Transverse colon (tissue), 4 donors: ENCODE measurements at places on chromosomes 3 and 15. TPM values are rescaled to one million over a fixed set of nuclear protein-coding genes. Genes with fewer than 3 reads are reported as not detected.

- H3K36me3 ChIP-seq, result no peaks in the 10 kb centered on the region
- peak; percentile 45 for DNase-seq
- H3K4me3 ChIP-seq, result no peak overlapping the region
- H3K27me3 ChIP-seq, result no peaks in the 10 kb centered on the region
Measured at GRCh38 chr15:67927501-67928168, 87.8 kb upstream of the RNU6-1 start.

- peak; percentile 6 for DNase-seq
- no peak overlapping the region for H3K27ac ChIP-seq
- no peaks in the 10 kb centered on the region for H3K36me3 ChIP-seq
- no peak overlapping the region for H3K4me3 ChIP-seq
Measured at GRCh38 chr15:70242951-70243685, 145.4 kb upstream of the TLE3 start.

CASR gene
- not detected for total RNA-seq

DNA sequence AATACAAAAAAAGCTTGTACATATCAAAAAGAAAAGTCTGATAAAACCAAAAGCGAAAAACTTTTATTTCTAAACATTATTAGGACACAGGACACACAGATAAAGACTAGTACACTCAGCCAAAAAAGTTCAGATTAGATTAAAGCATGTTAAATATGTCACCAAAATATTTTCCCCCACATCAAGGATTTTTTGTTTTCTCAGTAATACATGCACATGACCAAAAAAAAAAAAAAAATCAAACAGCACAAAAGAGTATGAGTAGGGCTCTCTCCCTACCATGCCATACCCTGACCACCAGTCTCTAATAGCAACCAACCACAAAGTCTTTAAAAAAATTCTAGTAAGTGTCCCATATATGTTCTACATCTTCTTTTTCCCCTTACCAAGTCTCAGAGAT is 77.4 kb downstream of the LRRFIP2 start:
- H3K27ac ChIP-seq, result no peak overlapping the region
- H3K27me3 ChIP-seq, result no peaks in the 10 kb centered on the region
- no peak for DNase-seq
- H3K36me3 ChIP-seq, result no peaks in the 10 kb centered on the region
- H3K4me1 ChIP-seq, result peaks cover 7% of the 10 kb centered on the region
- H3K4me3 ChIP-seq, result no peak overlapping the region

GRCh38 chr3:11549580-11550140 is 94.1 kb downstream of the VGLL4 start:
- H3K4me1 ChIP-seq, result peaks cover 4% of the 10 kb centered on the region
- no peak overlapping the region for H3K27ac ChIP-seq
- no peaks in the 10 kb centered on the region for H3K36me3 ChIP-seq
- H3K4me3 ChIP-seq, result no peak overlapping the region
- DNase-seq, result no peak

PTX3 gene
- 4.0 TPM for total RNA-seq

GRCh38 chr3:183252973-183253527 is at the start of gene B3GNT5:
B3GNT5 (plus strand) TSS chr3:183253253; CDS start chr3:183269799, 16,546 bp downstream.
- H3K27me3 ChIP-seq, result no peaks in the 10 kb centered on the region
- peaks cover 21% of the 10 kb centered on the region for H3K4me1 ChIP-seq

GRCh38 chr3:122012821-122013220 is 9.2 kb downstream of the ILDR1 start:
- H3K27ac ChIP-seq, result no peak overlapping the region
- H3K4me1 ChIP-seq, result peaks cover 11% of the 10 kb centered on the region
- no peaks in the 10 kb centered on the region for H3K27me3 ChIP-seq
- DNase-seq, result no peak

CD47 gene
- total RNA-seq, result 108 TPM

DNA sequence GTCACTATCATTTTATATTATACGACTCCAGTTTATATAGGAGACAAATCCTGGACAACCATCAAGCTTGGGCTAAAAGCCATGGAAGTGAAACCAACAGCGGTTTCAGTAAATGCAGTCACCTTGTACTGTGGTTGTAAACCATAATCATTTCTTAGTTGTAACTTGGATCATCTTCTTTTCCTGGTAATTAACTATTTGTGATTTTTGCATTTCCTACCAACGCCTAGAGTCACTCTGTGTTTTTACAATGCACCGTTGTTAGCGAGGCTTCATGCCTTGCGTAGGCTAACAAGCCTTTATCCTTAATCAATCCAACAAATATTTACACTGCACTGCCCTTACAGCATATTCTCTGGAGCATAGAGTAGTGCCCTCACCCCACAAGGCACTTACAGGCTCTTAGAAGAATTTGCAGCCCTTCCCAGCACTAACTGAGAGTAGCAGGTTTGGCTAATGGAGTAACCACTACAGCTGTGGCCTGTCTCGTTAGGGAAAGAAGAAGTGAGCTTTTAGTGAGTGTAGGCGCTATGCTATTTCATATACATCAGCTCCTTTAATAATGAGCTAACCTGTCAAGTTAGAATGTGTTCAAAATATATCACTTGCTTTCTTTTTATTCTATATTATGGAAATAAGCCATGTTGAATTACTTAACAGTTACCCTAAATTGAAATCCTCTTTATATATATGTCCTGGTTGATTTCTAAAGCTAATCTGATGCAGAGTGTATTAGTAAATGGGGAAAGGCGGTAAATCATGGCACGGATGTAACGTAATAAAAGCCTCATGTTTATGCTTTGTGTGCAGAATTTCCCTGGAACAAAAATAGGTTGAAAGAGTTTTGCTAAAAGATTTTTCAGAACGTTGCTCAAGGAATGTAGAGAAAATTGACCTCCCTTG is 62.8 kb downstream of the ABHD2 start:
- peak overlapping the region; percentile 24 for H3K27ac ChIP-seq
- H3K27me3 ChIP-seq, result no peaks in the 10 kb centered on the region
- peaks cover 16% of the 10 kb centered on the region for H3K4me1 ChIP-seq
- DNase-seq, result no peak

GRCh38 chr3:178628037-178628436 is 91.8 kb downstream of the KCNMB2 start:
- H3K27ac ChIP-seq, result no peak overlapping the region
- no peaks in the 10 kb centered on the region for H3K36me3 ChIP-seq
- no peaks in the 10 kb centered on the region for H3K4me1 ChIP-seq
- no peaks in the 10 kb centered on the region for H3K27me3 ChIP-seq
